Caco-2 (cell line): ENCODE measurements at places on chromosomes 6 and 20. TPM values are rescaled to one million over a fixed set of nuclear protein-coding genes. Genes with fewer than 3 reads are reported as not detected.

- H3K36me3 ChIP-seq = no peaks in the 10 kb centered on the region
- H3K4me3 ChIP-seq = peak overlapping the region; percentile 34
- H3K4me1 ChIP-seq = peaks cover 49% of the 10 kb centered on the region
- peak; percentile 63 for DNase-seq
- H3K27ac ChIP-seq = no peak overlapping the region
Measured at GRCh38 chr6:43274916-43275597, 23.0 kb upstream of the SLC22A7 start.

- DNase-seq = no peak
- 0 out of 2 replicates have a peak, but pooled peaks cover 11% of the 10 kb centered on the region for H3K4me1 ChIP-seq
- no peaks in the 10 kb centered on the region for H3K27me3 ChIP-seq
- H3K27ac ChIP-seq = no peak overlapping the region
- no peaks in the 10 kb centered on the region for H3K36me3 ChIP-seq
Measured at GRCh38 chr6:12529364-12530019, 187.1 kb upstream of the PHACTR1 start.

GRCh38 chr6:130218134-130218533, 4.6 kb downstream of the SAMD3 start:
- no peaks in the 10 kb centered on the region for H3K27me3 ChIP-seq
- no peaks in the 10 kb centered on the region for H3K36me3 ChIP-seq
- no peak overlapping the region for H3K27ac ChIP-seq

The FKBP1C gene
- 0.32 TPM in 1 of 2 replicates, not detected in the other for total RNA-seq

The TGM2 gene
- total RNA-seq = 138 and 162 TPM in 2 replicates

- H3K27ac ChIP-seq = no peak overlapping the region
- no peak for DNase-seq
- H3K36me3 ChIP-seq = no peaks in the 10 kb centered on the region
- H3K4me1 ChIP-seq = no peaks in the 10 kb centered on the region
- no peak overlapping the region for H3K4me3 ChIP-seq
Measured at GRCh38 chr6:24867104-24867703, 68.5 kb upstream of the ARMH2 start.

- H3K4me1 ChIP-seq = peaks cover 19% of the 10 kb centered on the region
- DNase-seq = no peak
- H3K27me3 ChIP-seq = no peaks in the 10 kb centered on the region
- no peaks in the 10 kb centered on the region for H3K36me3 ChIP-seq
- no peak overlapping the region for H3K4me3 ChIP-seq
Measured at GRCh38 chr6:25829375-25829774, 2.5 kb downstream of the SLC17A1 start.

The RPP21 gene
- total RNA-seq = 44.2 and 47.5 TPM in 2 replicates

DNA sequence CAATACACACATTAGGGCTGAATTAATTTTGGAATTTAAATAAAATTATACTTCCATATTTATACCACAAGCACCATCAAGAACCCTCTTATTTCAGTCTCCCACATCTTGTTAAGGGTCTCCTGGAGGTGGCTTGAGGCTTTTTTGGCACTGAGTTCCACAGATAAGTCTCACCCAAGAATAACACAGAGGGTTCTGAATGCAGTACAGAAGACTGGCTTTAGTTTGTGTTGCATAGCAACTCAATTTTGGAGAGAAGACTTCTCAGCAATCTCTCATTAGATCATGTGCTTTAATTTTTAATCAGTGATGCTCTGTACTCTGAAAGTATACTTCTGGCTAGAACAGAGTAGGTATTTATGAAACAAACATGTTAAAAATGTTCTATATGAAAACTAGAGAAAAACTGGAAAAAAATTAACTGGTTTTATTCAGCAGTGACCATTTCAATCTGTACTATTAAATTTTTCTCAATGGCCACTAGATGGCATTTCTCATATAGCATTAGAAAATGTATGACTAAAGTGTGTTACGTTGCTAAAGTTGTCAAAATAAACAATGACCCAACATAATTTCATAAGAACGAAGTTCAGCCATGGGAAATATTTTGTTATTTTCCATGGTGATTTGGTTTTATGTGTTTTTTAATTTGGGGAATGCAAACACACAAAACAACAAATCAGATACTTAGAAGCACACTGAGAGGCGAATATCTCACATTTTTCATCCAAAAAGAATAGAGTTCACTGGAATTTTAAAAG, 32.7 kb upstream of the MAP7 start:
- DNase-seq = no peak
- H3K27me3 ChIP-seq = no peaks in the 10 kb centered on the region
- H3K4me3 ChIP-seq = no peak overlapping the region
- no peaks in the 10 kb centered on the region for H3K4me1 ChIP-seq
- no peak overlapping the region for H3K27ac ChIP-seq
- no peaks in the 10 kb centered on the region for H3K36me3 ChIP-seq

DNA sequence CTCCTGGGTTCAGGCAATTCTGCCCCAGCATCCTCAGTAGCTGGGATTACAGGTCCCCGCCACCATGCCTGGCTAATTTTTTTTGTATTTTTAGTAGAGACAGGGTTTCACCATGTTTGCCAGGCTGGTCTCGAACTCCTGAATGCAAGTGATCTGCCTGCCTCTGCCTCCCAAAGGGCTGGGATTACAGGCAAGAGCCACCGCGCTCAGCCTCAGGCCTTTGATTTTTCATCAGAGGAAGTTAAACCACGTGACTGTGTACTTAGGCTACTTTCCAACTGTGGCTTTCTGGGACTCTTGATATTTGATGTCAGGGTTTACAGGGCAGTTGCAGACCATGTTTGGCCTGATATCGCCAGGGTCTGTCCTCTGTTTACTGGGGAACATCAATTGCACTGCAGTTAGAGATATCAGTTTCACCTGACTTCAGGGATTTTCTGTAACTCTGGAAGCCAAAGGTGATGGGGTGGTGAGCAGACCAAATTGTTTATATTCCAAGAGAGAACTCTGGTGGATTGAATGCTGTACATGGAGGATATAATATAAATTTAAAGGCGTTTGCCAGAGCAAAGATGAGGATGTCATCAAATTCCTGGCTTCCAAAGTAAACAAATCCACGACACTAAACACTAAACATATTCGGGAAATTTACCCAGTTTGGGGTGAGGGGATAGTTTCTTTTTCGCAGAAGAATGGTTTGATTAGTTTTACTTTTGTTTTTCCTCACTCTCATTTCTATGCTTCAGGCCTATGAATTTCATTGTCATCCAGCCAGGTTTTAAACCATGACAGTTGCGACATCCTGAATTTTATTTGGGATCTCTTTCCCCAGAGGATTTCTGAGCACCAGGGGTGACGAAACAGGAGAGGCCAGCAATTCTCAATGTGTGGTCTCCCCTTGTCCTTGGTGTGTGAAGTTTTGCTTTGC, 4.2 kb downstream of the PSMF1 start:
- no peaks in the 10 kb centered on the region for H3K27me3 ChIP-seq
- no peak overlapping the region for H3K27ac ChIP-seq
- H3K36me3 ChIP-seq = peaks cover 3% of the 10 kb centered on the region
- DNase-seq = no peak
- no peak overlapping the region for H3K4me3 ChIP-seq
- H3K4me1 ChIP-seq = peaks cover 11% of the 10 kb centered on the region
